ENCODE measurements at places on chromosomes 4 and X.

- DNase-seq = no peak
Observed at GRCh38 chr4:189279188-189279587, 661.5 kb upstream of the FRG1 start.

- no peak for DNase-seq
Observed at GRCh38 chrX:1885116-1885515, 270.3 kb downstream of the ASMT start.

- peak; percentile 28 for DNase-seq
Observed at GRCh38 chrX:70755850-70756249, 152.7 kb downstream of the TEX11 start.

GRCh38 chr4:103098756-103099440 is 736 bp downstream of the BDH2 start:
- DNase-seq = no peak

DNA sequence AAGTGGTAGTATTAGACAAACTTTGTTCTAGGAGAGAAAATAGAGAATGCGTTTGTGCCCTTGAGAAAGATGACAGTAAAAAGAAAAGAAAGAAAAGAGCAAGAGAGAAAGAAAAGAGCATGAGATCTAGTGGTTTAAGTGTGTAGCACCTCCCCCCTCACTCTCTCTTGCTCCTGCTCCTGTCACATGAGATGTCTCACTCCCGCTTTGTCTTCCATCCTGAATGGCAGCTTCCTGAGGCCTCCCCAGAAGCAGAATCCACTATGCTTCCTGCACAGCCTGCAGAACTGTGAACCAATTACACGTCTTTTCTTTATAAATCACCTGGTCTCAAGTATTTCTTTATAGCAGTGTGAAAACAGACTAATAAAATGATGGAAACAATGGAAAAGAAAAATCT is 499.6 kb downstream of the ACTRT1 start:
- DNase-seq = no peak

GRCh38 chrX:146602246-146602645 is 207.3 kb upstream of the CXorf51B start:
- no peak for DNase-seq

GRCh38 chrX:122203399-122203798 is 980.7 kb upstream of the GRIA3 start:
- no peak for DNase-seq

DNA sequence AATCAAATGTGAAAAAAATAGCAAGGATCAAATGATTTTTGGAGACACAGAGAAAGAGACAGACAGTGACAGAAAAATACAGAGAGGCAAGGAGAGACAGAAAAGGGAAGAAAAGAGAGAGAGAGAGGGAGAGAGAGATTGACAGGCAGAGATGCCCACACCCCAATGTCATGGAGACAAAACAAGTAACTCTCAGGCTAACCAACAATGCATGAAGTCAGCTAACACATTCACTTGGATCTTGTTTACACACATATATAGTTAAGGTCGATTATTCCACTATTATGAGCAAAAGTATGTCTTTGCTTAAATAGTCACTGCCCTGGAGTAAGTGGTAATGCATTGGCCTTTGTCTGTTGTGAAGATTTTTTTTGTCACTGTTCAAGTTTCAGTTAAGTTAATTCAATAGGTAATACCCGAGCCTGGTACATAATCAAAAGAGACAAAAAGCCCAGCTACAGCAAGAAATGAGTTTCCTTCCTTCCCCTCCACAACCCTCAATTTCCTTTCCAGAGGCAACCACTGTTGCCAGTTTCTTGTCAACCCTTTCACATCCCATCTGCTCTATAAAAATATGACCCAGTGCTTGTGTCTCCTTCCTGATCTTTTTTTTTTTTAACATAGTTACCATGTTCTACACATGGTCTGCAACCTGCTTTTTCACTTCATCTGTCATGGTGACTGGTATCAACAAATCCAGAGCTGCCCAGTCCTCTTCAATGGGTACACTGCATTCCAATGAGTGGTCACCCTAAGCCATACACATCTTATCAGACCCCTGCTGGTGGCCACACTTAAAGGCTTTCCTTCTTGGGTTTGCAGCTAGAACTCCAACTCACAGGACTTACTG is 52.1 kb downstream of the PROM1 start:
- no peak for DNase-seq

DNA sequence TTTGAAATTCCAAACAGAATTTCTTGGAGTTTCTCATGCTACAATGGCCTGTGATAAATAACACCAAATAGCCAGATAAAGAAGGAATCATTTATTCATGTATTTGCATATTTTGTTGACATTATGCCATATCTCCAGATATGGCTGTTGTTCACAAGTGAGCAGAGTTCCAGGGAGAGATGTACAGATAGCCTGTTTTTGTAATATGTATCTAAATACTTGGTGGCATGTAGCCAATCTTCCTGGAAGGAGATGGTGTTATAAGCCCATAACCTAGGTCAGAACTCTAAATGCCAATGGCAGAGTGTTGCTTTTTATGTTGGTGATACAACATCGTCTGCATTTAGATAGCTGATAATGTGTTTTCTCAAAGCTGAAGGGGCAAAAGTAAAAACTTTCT is 292.2 kb downstream of the FBXO8 start:
- no peak for DNase-seq

DNA sequence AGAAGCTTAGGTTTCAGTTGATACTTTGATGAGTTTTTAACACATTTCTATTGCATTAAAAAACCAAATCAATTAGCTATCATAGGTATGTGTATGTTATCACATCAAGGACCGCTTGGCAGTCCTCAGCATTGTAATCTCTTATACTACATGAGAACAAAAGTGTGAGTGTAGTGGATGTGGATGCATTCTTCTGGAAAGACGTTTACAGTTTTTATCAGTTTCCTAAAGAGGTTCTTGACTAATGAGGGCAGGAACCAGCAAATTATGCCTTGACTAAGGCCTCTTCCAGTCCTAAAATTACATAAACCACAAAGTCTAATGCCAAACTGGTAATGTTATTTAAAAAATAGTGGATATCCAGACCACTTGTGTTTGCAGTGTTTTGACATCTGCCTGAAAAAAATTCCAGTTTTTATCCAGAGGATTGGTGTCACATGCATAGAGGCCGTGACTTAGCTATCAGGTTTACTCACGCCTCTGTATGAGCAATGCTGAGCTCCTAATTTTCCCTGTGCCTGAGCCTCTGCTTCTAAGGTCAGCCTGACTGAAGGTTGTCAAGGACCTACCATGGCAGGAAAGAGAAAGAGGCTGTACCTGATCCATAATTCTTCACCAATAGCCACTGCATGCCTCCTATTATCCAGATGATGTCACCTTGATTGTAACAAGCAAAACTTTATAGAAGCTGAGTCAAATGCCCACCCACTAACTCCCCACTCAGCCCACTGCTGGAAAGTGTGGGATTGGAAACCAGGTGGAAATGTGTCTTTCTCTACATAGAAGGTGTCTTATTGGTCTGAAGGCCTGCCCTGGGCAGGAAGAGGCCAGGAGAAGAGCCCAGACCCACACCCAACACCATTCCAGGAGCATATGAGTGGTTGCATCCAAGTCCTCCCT is 68.7 kb downstream of the ENPP6 start:
- no peak for DNase-seq

DNA sequence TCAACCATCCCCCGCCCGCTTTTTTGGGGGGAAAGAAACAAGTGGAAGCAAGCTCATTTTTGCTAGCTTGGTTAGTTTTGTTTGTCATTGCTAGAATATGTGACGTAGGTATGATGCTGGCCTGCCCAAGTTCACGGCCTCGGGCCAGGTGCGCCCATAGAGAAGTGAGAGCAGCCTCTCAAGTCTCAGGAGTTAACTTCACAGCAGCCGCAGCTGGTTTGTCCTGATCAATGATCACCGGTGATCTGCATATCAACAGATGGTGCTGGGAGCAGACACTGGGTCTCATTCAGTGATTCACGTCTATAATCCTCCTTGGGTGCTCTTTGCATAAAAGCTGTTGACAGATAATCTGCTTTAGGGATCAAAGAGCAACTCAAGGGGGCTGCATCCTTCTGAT is 50.1 kb downstream of the ENPP6 start:
- DNase-seq = no peak

- no peak for DNase-seq
Observed at GRCh38 chr4:36046026-36046425, 198.3 kb downstream of the ARAP2 start.

DNA sequence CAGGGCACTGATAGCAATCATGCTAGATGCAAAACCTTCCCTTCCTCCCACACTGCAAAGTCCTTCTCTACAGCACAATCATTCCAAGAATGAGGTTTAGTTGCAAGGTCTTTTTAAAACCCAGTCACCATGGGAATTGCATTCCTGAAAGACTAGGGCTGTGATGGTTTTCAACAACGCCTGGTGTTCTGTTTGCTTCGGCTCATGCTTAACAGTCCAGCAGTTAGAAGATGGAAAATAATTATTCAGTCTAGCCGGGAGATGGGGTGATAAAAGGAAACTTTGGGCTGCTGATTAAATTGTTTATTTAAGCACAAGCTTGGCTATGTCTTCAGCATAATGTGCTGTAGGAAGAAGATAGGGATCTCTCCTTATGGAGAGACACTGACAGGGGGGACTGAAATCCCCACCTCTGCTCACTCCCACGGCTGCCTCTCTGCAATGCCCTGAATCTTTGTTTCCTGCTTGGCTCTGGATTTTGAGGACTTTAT is 211.4 kb downstream of the MID1IP1 start:
- no peak for DNase-seq

DNA sequence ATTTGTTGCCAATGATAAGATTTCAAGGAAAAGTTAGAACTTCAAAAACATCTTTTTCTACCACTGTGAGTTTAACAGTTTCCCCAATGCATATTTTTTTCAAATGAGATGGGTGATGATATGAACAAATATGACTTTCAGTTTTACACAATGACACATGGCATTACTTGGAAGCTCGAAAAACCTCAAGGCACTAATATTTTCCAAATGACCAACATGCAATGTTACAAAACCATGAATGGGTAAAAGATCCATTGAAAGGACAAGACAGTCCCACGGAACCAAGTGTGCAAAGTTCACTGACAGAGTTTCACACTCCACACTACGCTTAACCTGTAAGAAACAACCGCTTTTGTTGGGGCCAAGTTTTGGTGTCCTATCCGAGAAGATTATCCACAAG is 84.5 kb downstream of the CD99L2 start:
- DNase-seq = no peak

- DNase-seq = no peak
Observed at GRCh38 chr4:41009411-41009810, 204.9 kb downstream of the APBB2 start.

- DNase-seq = no peak
Observed at GRCh38 chr4:150355858-150356455, 226.0 kb upstream of the MAB21L2 start.

DNA sequence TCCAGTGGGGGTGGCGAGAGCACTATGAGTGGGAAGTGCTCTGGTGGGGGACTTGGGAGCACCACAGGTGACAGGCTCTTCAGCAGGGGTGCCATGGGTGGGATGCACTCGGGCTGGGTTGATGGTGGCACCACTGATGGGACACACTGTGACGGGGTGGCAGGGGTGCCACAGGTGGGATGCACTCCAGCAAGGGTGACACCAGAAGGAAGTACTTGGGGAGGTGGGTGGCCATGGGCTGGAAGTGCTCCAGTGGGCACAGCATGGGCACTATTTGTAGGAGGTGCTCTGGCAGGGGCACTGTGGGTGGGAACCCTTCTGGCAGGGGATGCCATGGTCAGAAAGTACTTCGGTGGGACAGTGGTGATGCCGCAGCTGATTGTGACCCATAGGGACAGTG is 346.6 kb downstream of the CFAP47 start:
- DNase-seq = no peak

DNA sequence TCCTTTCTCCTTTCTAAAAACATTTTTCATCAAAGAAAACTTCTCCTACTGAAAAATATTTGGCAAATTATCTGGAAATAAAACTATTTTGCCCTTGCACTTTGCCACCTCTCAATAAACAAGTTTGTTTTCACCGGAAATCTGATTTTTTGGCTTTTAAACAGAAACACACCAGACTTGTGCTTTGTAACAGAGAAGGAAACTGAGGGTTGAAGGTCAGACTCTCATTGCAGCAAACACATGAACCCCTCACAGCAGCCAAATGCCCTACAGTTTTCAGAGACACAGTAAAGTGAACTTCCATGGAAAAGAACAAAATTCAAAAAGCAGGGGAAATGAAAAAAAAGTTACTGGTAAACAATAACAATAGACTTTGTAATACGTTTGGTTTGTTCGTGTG is 95.6 kb upstream of the WDR17 start:
- DNase-seq = no peak

GRCh38 chr4:151114338-151114737 is 14.9 kb downstream of the RPS3A start:
- no peak for DNase-seq

- no peak for DNase-seq
Observed at GRCh38 chr4:155982736-155983385, 29.2 kb upstream of the CTSO start.

- DNase-seq = no peak
Observed at GRCh38 chrX:124502166-124502565, 155.8 kb downstream of the SH2D1A start.

DNA sequence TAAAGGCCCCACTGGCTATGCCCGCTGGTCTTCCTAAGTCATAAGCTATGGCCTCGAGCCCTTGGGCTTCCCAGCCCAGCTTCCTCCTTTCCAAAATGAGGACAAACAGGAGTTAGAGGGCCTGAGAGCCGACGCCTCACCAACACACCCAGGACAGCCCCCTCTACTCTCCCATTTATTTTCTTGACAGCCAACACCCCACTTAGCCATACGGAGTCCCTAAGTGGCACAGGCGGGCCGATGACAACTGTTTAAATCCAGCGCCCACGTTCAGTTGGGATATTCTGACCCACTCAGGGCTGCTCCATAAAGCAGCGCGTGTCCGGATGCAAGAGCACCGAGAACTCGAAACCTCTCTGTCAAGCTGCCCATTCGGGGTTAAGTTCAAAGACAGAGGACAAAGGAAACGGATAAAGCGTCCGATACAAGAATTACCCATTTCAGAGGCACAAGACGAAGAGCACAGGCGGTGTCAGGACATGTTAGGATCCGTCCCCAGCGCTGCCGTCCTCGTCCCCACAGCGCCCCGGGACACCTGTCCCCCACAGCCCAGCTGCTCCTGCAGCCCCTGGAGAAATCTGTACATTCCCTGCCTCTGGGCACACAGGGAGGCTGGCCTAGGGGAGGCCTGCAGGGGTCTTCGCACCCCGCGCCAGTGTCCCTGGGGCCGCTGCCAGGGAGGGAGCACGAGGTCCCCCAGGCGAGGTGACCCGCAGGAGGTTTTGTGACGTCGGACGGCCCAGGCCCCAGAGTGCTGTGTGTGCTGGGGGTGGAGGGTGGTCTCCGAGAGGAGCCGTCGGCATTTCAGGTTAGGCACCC is 1.2 kb downstream of the PRKX start:
- DNase-seq = no peak

- DNase-seq = no peak
Observed at GRCh38 chrX:18351784-18352183, 2.7 kb downstream of the SCML2 start.

DNA sequence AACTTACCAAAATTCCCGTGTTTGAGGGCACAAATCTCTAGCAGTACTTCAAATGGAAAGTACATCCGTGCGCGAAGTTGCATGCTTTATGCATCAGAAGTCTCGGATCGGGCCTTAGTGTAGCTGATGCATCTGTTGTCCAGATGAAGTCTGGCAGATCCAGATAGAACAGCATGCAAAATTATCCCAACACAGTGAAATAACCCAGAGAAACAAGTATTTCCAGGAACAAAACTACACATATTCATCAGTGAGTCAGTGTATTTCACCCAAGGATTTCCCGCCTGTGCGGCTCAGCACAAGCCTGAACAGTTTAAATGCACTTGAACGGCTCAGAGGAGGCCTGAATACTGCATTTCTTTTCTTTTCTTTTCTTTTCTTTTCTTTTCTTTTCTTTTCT is 27.4 kb upstream of the CLDN24 start:
- no peak for DNase-seq

GRCh38 chr4:98700656-98701055 is 42.2 kb upstream of the TSPAN5 start:
- no peak for DNase-seq
